ENCODE measurements at places on chromosomes 7 and 10.
A peak's percentile ranks its signal among the peaks of the same experiment; 100 is the strongest.

- DNase-seq = no peak
Observed at GRCh38 chr7:24283897-24284698, at the start of gene NPY. NPY (plus strand) TSS chr7:24284190; CDS start chr7:24285241, 1,051 bp downstream.

GRCh38 chr10:52020702-52021101 is 293.4 kb upstream of the DKK1 start:
- no peak for DNase-seq

GRCh38 chr10:56823849-56824248 is 462.8 kb upstream of the ZWINT start:
- no peak for DNase-seq

DNA sequence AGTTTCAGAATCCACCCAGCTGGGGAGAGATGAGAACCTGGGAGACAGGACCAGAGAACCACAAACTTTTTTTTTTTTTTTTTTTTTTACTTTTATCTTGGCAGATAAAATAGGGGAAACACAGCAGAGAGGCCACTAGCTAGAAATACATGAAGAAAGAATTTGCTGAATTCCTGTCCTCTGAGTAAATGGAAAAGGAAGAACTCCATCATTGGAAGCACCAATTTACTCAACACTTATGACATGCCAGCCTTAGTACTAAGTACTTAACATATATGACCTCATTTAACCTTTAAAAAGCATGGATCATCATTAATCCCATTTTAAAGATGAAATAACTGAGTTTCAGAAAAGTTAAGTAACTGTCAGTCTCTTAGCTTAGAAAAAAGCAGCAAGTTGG is 343.0 kb upstream of the NPSR1 start:
- no peak for DNase-seq

- DNase-seq = no peak
Observed at GRCh38 chr7:55489552-55489951, 82.8 kb downstream of the VOPP1 start.

DNA sequence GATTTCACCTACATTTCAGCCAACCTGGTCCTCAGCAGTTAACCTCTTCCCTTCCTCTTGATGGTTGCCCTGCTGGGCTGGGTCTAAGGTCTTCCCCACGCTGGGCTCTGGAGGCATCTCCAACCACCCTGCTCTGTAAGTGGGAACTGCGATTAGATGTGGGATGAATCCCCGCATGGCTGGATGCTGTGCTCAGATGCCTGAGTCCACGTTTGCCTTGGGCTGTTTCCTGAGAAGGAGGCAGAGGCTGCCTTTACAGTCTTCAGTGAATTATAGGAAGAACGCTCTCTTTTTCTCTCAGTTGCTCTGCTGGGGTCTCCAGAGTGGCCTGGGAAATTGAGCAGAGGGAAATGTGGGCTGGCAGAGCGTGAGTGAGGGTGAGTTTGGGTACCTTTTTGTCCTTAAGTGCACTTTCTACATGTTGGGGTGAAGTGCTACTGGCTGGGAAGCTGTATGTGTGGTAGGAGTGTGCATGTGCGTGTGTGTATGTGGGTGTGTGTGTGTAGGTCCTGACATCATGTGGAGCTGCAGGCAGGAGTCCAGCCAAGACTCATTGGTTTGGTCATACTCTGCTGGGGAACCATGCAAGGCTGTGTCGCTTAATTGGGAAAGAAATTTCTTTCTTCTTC is 1.5 kb downstream of the GIMAP8 start:
- DNase-seq = no peak

- no peak for DNase-seq
Observed at GRCh38 chr7:144786522-144786921, 49.3 kb downstream of the TPK1 start.

GRCh38 chr7:147809786-147810185 is 780.8 kb upstream of the C7orf33 start:
- no peak for DNase-seq

GRCh38 chr7:55240418-55241142 is 124.6 kb upstream of the LANCL2 start:
- no peak for DNase-seq

DNA sequence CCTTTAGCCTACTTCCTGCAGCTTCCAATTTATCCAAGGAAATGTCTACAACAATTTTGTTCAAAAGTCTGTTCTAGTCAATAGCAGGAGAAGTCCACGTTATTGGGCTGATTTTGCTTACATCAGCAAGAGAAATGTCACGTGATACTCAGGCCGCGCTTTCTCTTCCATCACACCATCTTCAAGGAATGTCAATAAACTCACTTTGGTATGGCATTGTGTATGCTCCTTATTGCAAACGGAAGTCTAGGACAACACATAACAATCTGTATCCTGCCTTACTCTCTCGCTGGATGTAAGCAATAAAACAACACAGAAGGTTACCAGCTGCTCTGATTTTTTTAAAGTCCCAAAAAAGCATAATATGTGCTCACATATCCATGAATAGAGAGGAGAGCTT is 17.1 kb upstream of the STK17A start:
- no peak for DNase-seq

DNA sequence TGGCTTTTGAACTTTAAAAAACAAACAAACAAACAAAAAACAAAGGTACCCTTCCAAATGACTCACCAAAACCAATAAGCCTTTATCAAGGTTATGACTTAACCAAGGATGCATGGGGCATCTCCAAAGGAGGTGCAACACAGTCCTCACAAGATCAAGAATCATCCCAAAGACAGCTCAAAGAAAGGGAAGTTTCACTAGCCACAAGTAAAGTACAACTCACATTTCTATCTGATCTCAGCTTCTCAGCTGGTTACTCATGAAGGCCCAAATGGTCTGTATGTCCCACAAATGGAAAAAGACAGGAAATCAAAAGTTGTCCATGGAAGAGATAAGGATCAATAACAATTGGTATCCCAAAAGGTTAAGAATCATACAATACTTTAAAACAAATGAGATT is 6.0 kb upstream of the MKLN1 start:
- DNase-seq = no peak

DNA sequence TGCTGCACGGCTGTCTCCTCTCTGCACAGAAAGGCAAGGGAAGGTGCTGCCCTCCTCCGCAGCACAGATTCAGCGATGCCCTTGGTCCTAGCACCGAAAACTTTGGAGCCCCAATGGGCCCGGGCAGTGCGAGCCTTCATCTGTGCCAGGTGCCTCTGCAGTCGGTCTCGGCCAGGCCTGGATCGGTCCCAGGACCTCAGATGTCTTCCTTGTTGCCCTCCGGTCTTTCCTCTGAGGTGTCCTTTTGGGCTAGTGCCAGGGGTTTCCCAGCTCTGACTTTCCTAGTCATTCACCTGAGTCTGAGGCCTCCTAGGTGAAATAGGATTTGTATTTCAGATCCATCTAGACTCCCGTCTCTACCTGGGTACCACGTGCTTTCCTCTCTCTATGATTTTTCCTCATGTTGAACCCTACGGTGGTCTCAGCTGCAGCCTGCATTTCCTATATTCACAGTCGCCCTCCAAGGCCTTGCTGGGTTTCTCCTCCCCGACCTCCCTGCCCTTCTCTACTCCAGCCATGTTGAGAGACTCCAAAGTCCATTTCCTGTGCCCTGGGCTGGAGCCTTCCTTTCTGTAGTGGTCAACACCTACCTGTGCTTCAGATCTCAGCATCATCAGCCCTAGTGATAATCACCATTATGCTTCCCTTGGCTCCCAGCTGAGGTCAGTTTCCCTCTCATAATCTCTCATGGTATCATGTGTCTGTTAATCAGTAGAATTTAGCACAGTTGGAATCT is 92.0 kb upstream of the PRSS58 start:
- no peak for DNase-seq

- no peak for DNase-seq
Observed at GRCh38 chr7:118689403-118689802, 464.9 kb downstream of the ANKRD7 start.

- DNase-seq = no peak
Observed at GRCh38 chr7:77269360-77270093, 69.9 kb upstream of the FGL2 start.

- no peak for DNase-seq
Observed at GRCh38 chr10:97919012-97919411, 69.4 kb downstream of the GOLGA7B start.

GRCh38 chr10:46543466-46544377 is 12.7 kb downstream of the GPRIN2 start:
- no peak for DNase-seq

- peak; percentile 88 for DNase-seq
Observed at GRCh38 chr10:102644646-102645387, 538 bp downstream of the TRIM8 start.

DNA sequence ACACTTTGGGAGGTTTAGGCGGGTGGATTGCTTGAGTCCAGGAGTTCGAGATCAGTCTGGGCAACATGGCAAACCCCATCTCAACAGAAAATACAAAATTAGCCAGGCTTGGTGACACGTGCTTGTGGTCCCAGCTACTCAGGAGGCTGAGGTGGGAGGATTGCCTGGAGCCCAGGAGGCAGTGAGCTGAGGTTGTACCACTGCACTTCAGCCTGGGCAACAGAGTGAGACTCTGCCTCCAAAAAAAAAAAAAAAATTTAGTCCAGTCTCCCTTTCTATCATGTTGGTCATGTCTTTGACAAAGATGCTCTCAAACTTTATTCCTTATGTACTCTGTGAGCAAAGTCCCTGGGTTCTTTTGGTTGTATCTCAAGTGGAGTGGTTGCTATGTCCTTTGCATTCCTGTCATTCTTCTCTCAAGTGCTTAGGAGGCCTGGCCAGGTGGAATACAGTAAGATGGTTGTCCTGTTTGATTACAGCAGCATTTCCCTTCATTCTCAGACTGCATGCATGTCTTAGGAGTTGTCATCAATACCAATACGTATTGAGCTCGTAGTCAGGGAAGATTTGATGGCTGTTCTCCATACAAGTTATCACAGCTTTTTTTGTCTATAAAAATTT is 85.7 kb downstream of the MMRN2 start:
- no peak for DNase-seq

DNA sequence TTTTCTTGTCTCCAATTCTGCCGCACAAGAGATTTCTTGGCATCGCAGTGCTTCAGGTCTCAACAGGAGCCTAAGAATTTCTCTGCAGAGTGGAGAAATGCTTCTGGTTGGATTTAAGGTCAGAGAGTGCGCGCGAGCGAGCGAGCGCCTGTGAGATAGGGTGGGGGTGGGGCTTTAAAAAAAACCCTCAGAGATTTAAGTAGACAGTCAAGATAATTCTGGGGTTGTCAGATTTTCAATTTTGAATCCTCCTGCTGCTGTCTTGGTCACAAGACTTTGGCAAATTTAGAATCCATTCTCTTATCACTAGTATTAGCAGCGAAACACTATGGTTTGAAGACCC is 49.7 kb downstream of the CPEB3 start:
- no peak for DNase-seq

GRCh38 chr7:44771358-44771757 is 22.7 kb downstream of the ZMIZ2 start:
- DNase-seq = no peak

GRCh38 chr7:127819975-127820731 is 168.2 kb downstream of the SND1 start:
- peak; percentile 44 for DNase-seq

- DNase-seq = no peak
Observed at GRCh38 chr10:127195041-127195506, 1.3 kb downstream of the INSYN2A start.

DNA sequence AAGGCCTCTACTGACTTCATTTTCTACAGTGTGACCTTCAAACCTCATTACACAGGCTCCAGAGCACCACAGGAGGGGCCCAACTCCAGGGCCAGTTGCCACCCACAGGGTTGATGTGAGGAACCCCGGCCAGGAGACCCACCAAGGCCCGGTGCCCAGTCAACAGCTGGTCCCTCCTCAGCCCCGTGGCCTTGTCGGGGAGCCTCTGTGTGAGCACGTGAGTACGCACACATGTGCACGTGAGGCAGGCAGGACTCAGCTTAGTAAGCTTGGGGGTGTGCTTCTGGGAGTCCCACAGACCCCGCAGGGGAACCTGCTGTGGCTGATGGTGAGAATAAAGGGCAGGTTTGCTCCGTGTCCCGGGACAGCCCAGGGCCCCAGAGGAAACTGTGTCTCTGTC is 104.5 kb downstream of the VIPR2 start:
- DNase-seq = no peak

DNA sequence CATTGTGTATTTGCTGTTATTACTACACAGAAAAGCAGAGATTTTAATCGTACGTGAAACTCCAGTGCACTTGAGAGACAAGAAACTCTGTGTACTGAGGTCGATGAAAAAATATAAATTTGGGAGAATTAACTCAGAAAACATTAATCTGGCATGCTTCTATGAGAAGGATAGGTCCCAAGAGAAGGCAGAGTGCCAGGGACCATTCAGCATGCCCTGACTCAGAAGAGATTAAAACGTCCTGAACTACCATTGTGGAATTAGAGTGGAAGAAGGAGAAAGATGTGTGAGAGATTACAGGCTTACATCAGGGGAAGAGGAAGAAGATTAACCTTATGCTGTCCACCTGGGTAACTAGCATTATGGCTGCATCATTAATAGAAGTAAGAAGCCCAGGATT is 72.4 kb downstream of the REEP3 start:
- DNase-seq = no peak

- peak; percentile 11 for DNase-seq
Observed at GRCh38 chr7:134920026-134920753, 66.1 kb upstream of the AGBL3 start.

DNA sequence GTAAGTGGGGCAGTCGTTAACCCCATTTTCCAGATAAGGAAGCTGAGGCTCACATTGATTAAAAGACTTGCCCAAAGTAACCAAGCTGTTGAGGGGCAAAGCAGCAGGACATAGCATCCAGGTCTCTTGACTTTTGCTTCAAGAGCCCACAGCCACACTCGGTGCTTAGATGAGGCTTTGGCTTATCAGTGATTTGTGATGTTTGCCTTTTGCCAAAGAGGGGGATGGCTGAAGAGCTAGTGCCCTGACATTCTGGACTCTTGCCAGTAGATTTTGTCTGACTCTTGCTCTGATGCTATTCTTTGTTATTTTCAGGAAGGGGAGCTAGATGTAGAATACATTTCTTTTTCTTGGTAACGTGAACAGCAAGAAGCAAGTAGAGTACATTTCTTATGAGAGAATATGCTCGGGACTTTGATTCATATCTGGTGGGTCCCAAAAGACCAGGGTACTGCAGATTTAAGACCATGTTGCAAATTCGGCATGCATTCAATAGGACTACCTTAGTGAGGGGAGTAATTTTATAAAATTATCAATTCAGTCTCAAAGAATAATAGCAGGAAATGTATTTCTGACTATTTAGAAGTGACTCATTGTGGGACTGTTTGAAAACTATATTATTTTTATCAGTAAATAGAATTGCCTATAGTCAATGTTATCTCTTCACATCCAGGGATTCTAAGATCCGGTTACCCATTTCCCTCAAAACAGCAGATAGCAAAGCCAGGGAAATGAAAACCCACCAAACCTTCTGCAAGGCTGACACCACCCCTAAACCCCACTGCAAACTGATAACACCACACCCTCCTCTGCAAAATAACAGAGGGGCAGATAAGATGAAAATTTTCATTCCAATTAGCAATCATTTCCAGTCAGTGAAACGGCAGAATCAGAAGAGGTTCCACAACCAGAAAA is 180.0 kb upstream of the BMPER start:
- DNase-seq = no peak

DNA sequence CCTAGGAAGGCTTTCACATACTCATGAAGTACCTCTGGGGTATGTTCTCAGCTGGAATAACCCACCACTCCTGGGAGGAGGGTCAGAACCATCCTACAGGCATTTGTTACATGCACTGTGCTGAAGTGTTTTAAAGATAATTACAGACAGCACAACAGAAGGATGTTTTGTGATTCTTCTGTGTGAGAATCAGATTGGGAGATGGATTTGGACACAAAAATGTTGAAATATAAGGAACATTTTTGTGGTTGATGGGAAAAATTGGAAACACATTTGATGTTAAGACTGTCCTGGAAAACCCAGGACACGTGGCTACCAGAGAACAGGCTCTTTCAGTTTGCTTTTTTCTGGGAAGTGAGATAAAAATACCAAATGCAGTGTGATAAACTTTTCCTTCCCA is 61.4 kb downstream of the BICC1 start:
- no peak for DNase-seq

Data from large intestine (tissue), 12 donors.